ENCODE measurements at places on chromosomes 5 and 9.

GRCh38 chr5:21236971-21237427, 1249.0 kb upstream of the CDH18 start:
- no peak for DNase-seq

GRCh38 chr5:172442592-172442991, 11.7 kb downstream of the SH3PXD2B start:
- DNase-seq = no peak

DNA sequence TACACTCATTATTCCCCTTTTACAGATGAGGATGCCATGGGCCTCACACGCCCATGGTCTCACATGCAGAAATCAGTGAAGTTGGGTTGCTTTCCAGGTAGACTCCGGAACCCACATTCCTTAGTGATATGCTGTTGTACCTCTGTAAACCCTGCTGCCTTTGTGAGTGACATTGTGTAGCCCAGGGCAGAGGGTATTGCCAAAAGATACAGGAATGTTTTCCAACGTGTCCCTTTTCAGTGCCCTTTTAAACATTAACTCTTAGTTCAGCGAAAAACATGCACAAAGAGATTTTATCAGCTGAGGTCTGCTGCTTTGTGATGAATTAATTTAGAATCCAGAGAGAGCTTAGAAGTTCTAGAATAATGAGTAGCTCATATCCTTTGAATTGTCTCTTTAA, 38.3 kb upstream of the TRMT10B start:
- no peak for DNase-seq

DNA sequence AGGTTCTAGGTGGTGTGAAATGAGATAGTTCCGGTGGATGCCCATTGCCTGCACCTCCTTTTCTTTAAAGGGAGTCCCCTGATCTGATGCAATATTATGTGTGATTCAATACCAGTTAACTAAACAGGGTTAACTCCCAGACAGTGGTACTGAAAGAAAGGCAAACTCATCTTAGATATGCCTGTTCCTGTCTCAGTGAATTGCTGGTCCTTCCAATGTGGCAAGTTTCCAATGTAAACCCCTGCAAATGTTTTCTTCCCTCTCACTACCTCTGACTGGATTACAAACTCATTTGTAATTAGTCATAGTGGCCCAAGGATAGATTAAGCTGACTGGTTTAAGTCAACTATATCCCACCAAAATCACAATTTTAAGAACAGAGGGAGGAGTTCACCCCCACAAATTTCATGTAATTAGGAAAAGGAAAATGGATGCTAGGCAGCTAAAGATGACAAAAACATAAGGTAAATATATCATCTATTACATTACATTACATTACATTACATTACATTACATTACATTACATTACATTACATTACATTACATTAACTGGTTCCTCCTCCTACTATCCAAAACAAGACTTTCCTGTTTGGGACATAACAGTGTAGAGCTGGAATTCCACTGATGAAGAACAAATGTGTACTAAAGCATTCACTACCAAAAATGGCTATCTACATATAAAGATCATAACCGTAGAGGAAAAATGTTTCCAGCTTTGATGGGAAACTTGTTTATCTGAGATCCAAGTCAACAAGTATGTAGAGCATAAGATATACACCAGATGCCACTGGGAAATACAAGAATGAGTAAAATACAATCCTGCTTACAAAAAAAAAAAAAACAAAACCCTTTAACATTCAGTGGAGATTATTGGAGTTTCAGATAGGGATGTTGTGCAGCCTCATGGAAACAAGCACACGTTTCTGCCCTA, 121.5 kb upstream of the SNX2 start:
- DNase-seq = no peak

DNA sequence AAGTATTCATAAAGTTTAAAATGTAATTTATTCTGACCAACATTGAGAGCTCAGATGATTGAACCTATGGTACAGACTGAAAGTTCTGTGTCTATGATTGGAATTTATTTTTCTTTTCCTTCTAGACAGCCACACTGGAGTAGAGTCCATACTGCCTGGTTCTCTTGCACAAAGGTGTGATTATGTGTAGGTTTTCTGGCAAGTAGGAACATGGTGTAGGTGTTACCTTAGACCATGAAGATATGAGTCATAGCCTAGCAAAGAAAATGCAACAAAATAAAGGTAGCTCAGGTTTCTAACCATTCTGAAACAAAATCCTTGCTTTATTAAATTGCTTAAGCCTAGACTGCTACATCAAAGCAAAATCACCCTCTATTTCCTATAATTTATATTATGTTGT, 143.4 kb downstream of the CDH12 start:
- DNase-seq = no peak

Measured in stimulated activated CD8-positive, alpha-beta memory T cell treated with anti-CD3 and anti-CD28 coated beads, Interleukin-7, amount 100 ng/mL, for 1 hour (primary cell).